Lung (tissue), 17 donors: ENCODE measurements at places on chromosomes 11 and 22.

DNA sequence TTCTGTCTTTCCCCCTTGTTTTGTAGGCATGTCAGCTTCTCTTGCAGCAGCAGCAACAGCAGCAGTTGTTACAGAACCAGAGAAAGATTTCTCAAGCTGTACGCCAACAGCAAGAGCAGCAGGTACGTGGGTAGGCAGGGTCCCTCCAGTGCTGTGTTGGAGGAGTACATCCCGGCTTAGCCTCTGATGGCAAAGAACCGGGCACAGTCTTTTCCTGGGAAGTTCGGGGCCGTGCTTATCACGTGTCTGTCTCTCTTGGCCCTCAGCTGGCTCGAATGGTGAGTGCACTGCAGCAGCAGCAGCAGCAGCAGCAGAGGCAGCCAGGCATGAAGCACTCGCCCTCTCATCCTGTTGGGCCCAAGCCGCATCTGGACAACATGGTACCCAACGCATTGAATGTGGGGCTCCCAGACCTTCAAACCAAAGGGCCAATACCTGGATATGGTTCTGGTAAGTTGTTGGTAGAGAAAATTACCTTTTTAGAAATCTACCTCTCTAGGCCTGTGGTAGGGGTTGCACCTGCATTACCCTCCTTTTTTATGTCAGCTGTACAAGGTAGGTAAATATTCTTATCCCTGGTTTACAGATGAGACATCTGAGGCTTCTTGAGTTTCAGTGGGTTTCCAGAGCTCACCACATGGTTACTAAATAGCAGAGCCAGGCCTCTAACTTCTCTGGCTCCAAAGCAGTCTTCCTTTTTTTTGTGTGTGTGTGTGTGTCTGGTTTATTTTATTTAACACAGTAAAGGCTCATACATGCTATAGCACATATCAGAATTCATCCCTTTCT, 45.2 kb upstream of the ADSL start:
- H3K4me3 ChIP-seq, result no peak overlapping the region
- H3K36me3 ChIP-seq, result peaks cover 20% of the 10 kb centered on the region
- DNase-seq, result no peak
- peaks cover 18% of the 10 kb centered on the region for H3K4me1 ChIP-seq
- H3K27ac ChIP-seq, result no peak overlapping the region

DNA sequence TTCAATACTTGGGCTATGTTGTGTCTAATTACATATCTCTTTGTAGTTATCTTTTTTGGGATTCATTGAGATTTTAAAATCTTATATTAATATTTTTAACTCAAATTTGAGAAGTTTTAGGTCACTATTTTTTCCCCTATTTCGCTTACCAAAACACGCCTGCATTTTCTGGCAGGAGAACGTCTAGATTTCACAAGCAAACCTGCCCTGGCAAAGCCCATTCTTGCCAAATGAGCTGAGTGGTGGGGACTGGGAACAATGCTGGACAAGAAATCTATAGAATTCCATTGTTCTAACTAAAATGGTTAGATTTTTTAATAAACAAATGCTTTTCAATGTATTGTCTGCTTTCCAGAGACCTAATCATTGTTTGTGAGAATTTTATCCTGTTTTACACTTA, 1283.7 kb upstream of the RAG2 start:
- H3K27ac ChIP-seq, result no peak overlapping the region
- no peaks in the 10 kb centered on the region for H3K27me3 ChIP-seq
- H3K36me3 ChIP-seq, result no peaks in the 10 kb centered on the region
- no peaks in the 10 kb centered on the region for H3K4me1 ChIP-seq
- no peak for DNase-seq

- H3K4me1 ChIP-seq, result peaks cover 40% of the 10 kb centered on the region
- H3K36me3 ChIP-seq, result no peaks in the 10 kb centered on the region
- H3K27me3 ChIP-seq, result no peaks in the 10 kb centered on the region
- no peak overlapping the region for H3K4me3 ChIP-seq
- no peak overlapping the region for H3K27ac ChIP-seq
- no peak for DNase-seq
Measured at GRCh38 chr11:92179017-92179670, 45.5 kb upstream of the FAT3 start.

DNA sequence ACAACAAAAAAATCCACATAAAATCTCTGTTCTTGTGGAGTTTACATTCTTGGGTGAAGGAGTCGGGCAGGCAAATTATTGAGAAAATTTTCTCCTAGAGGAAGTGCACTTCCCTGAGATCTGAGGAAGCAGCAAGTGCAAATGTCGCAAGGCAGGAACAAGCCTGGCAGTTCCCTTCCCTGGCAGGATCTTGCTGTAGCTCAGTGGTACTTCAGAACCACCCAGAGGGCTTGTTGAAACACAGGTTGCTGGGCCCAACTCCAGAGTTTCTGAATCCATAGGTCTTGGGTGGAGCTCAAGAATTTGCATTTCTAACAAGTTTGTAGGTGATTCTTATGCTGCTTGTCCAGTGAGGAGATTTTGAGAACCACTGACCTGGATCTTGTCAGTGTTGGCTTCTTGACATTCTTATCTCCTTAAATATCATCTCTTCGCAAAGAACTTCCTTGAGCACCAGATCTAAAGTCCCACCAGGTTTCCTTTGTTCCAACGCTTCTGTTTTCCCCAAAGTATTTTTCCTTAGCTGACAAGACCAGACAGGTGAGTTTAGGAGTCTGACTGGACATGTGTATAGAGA, 9.6 kb downstream of the QSER1 start:
- H3K27ac ChIP-seq, result no peak overlapping the region
- no peak for DNase-seq
- H3K4me1 ChIP-seq, result peaks cover 10% of the 10 kb centered on the region
- H3K36me3 ChIP-seq, result peaks cover 5% of the 10 kb centered on the region
- H3K27me3 ChIP-seq, result no peaks in the 10 kb centered on the region

- no peaks in the 10 kb centered on the region for H3K27me3 ChIP-seq
- H3K4me1 ChIP-seq, result peaks cover 10% of the 10 kb centered on the region
- no peak for DNase-seq
- no peak overlapping the region for H3K4me3 ChIP-seq
- no peaks in the 10 kb centered on the region for H3K36me3 ChIP-seq
Measured at GRCh38 chr22:44555046-44555445, 57.0 kb upstream of the RTL6 start.

DNA sequence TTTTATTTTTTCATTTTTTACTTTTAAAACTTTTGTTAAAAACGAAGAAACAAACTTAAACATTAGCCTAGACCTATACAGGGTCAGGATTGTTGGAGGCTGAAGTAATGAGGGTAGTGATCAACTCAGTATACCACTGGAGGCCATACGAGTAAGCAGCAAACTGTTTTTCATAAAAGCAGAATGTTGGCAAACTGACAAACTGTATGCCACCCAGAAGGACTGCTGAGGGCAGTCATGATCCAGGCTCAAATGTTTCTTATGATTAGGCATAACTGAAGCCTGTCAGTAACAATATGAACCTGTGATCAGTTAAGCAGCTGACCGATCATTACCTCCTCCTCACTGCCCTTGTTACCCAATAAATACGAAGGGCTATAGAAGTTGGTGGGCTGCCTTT, 10.2 kb upstream of the SC5D start:
- no peaks in the 10 kb centered on the region for H3K4me1 ChIP-seq
- H3K36me3 ChIP-seq, result no peaks in the 10 kb centered on the region
- H3K27me3 ChIP-seq, result no peaks in the 10 kb centered on the region
- no peak overlapping the region for H3K27ac ChIP-seq

GRCh38 chr22:49015459-49015858, 812.2 kb downstream of the BRD1 start:
- H3K4me3 ChIP-seq, result no peak overlapping the region
- DNase-seq, result no peak
- no peaks in the 10 kb centered on the region for H3K4me1 ChIP-seq
- no peaks in the 10 kb centered on the region for H3K36me3 ChIP-seq

GRCh38 chr11:56917708-56918400, 70.9 kb upstream of the OR5AK2 start:
- H3K27me3 ChIP-seq, result no peaks in the 10 kb centered on the region
- peak; percentile 83 for DNase-seq
- no peak overlapping the region for H3K27ac ChIP-seq
- H3K4me1 ChIP-seq, result peaks cover 12% of the 10 kb centered on the region
- H3K36me3 ChIP-seq, result no peaks in the 10 kb centered on the region

- H3K4me3 ChIP-seq, result no peak overlapping the region
- no peak for DNase-seq
- H3K4me1 ChIP-seq, result no peaks in the 10 kb centered on the region
Measured at GRCh38 chr11:92122561-92122960, 102.1 kb upstream of the FAT3 start.

DNA sequence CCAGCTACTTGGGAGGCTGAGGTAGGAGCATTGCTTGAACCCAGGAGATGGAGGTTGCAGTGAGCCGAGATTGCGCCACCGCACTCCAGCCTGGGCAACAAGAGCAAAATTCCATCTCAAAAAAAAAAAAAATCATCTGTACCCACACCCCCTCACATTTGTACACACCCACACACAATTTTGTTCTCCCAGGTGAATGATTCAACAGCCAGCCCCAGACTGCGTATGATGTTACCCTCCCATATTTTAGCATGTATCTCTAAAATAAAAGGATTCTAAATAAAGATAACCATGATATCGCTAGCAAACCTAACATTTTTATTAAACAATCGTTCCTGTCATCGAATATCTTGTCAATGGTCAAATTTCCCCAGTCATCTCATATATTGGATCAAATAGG, 65.8 kb downstream of the BRD1 start:
- no peaks in the 10 kb centered on the region for H3K27me3 ChIP-seq
- H3K36me3 ChIP-seq, result no peaks in the 10 kb centered on the region
- H3K27ac ChIP-seq, result no peak overlapping the region
- DNase-seq, result no peak
- no peak overlapping the region for H3K4me3 ChIP-seq

GRCh38 chr11:12841946-12842630, 167.0 kb upstream of the RASSF10 start:
- DNase-seq, result peak; percentile 75
- H3K27me3 ChIP-seq, result no peaks in the 10 kb centered on the region
- no peak overlapping the region for H3K27ac ChIP-seq
- H3K4me1 ChIP-seq, result peaks cover 37% of the 10 kb centered on the region
- H3K36me3 ChIP-seq, result no peaks in the 10 kb centered on the region

DNA sequence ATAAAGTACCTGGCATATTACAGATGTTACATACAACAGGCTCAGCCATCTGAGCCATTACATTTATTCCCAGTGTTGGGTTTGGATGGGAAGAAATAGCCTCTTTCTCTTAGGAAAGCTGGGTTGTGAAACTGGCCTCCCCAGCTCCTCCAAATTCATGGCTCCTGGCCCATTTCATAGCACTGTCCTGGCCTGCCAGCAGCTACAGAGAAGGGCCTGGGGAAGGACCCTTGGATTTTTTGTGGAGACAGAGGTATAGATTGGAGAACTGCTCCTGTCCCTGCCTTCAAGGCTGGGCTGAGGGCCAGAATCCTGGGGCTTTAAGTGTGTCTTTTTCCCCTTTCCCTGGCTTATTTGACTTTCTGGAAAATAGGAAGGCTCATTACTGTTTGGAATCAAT, 18.0 kb downstream of the PKNOX2 start:
- DNase-seq, result peak; percentile 22
- no peak overlapping the region for H3K4me3 ChIP-seq
- H3K36me3 ChIP-seq, result peaks cover 4% of the 10 kb centered on the region

DNA sequence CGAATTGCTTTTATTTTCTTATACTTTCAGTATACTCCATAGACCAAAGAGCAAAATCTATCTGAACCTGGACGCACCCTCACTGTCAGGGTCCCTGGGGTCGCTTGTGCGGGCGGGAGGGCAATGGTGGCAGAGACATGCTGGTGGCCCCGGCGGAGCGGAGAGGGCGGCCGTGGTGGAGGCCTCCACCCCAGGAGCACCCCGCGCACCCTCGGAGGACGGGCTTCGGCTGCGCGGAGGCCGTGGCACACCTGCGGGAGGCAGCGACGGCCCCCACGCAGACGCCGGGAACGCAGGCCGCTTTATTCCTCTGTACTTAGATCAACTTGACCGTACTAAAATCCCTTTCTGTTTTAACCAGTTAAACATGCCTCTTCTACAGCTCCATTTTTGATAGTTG, 1077.4 kb downstream of the BRD1 start:
- no peak for DNase-seq
- H3K4me3 ChIP-seq, result no peak overlapping the region
- no peaks in the 10 kb centered on the region for H3K4me1 ChIP-seq
- no peaks in the 10 kb centered on the region for H3K36me3 ChIP-seq

- no peaks in the 10 kb centered on the region for H3K4me1 ChIP-seq
- H3K27ac ChIP-seq, result no peak overlapping the region
- H3K36me3 ChIP-seq, result no peaks in the 10 kb centered on the region
- no peaks in the 10 kb centered on the region for H3K27me3 ChIP-seq
- DNase-seq, result no peak
Measured at GRCh38 chr22:33393432-33393831, 335.3 kb upstream of the SYN3 start.

DNA sequence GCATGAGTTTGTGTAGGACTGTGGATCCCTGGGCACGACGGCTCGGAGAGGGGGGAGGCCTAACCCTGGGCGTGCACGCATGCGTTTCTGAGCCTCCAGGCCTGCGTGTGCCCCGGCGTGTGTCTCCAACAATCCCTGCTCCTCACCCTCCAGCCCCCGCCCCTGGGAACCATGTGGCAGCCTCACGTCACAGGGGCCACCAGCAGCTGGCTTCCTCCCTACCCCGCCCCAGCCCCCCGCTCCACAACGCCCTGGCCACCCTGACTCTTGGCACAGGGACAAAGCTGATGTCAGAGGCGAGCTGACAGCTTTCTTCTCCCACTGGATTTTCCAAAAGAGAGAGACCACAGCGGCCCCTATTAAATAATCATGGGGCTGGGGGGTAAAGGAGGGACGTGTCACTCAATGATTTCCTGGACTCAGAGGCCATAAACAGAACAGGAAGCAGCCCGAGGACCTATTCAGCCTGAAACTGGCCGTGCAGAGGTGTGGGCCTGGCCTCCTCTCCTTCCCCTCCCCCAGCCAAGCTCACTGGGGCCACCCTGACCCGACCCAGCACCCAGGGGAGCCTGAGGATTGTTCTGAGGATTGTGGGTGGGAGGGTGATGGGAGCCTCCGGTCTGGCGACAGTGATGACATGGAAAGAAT, 6.8 kb upstream of the LIF start:
- no peak overlapping the region for H3K4me3 ChIP-seq
- no peaks in the 10 kb centered on the region for H3K36me3 ChIP-seq
- H3K27me3 ChIP-seq, result no peaks in the 10 kb centered on the region
- H3K4me1 ChIP-seq, result peaks cover 4% of the 10 kb centered on the region
- H3K27ac ChIP-seq, result peak overlapping the region; percentile 11

DNA sequence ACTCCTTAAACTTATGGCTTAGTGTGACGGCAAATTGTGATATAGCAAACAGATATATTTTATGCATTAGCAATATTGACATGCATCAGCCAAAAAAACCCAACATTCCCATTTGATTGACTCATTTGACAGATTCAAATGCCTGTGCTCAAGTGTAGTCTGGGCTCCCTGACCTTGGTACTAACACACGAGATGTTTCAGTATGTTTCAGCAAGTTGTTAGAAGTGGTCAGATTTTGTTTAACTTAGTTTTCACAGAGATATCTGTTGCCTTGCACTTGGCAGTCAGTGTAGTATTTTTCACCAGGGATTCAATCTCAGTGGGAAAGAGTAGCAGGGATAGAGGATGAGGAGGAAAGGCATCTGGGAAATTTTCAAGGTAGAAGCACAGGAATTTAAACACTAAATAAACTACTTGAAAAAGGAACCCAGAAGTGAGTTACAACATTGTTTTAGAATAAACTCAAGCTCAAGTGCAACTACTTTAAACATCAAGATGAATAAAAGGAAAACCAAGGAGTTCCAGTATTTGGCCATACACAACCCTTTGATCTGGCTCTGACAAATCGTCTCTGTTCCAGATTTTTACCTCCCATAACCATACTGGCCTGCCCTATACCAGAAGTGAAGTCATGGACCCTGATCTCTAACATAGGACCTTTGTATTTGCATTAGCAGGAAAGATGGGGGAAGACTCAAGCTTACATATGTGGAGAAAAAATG, 56.5 kb upstream of the BLID start:
- no peak overlapping the region for H3K27ac ChIP-seq
- peaks cover 12% of the 10 kb centered on the region for H3K36me3 ChIP-seq
- H3K27me3 ChIP-seq, result no peaks in the 10 kb centered on the region
